ENCODE measurements at places on chromosomes 12 and 14.

DNA sequence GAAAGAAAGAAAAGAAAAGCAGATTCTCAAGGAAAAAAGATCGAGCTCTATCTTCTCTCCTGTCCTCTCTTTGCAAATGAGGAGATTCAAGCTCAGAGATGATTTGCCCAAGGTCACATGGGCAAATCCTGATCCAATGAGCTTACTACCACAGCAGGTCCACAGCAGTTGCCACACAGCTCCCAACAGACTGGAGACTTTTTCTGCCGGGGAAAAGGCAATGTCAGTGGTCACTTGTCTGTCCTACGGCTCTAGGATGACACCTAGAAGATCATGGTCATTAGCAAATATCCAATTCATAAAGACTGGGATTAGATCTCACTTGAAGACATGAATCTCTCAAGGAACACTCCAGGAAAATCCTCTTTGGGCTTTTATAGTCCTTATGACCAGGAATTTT is 58.8 kb downstream of the TTC7B start:
- DNase-seq: no peak

DNA sequence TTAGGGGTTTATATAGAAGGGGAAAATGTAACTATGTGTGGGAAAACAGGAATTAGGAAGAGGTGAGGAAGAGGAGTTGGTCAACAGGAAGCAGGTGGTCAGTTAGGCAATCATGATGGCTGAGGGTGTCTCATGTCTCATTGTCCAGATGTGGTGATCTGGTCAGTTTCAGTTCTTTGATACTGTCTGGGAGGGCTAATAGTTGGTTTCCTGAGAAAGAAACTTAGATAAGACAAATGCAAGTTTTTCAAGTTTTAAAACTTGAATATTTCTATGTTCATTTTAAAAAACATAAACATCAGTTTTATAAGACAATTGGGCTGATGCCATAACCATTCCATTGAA is 1121.8 kb upstream of the USP15 start:
- no peak for DNase-seq

DNA sequence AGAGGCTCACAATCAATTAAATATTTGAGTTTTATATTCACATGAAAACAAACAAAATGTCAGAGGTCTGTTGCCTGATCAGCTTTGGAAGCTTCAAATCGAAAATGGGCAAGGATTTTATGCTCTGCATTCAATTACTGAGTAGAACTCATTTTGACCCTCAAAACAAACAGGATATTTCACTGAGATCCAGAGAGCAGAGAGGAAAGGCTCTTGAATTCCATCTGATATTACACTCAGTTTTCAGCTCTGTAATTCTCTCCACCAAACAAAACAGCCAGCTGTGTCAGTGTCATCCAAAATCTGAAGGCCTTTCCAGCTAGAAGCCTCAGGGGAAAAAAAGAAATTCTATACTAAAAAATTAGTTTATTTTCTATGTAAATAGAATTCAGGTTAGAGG is 128.6 kb upstream of the FLRT2 start:
- no peak for DNase-seq

- no peak for DNase-seq
These were observed 124.0 kb downstream of the PDE3A start for GRCh38 chr12:20492251-20492760.

GRCh38 chr12:50625029-50625925 is 120.5 kb downstream of the DIP2B start:
- DNase-seq: no peak

DNA sequence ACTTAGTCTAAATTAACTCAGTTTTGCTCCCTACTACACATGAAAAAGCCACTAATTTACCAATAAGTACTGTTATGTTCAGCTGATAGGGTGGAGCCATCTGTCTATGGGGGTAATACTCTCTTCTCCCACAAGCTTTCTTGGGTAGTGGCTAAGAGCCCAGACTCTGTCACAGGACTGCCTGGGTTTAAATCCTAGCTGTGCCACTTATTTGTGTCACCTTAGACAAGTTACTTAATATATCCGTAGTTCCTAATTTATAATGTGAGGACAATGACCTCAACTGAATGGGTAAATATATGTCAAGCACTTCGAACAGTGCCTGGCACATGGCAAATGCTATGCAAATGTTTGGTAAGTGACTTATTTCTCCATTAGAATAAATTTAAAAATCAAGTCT is 185.6 kb downstream of the DACT1 start:
- no peak for DNase-seq

GRCh38 chr14:56102941-56103340 is 15.3 kb upstream of the PELI2 start:
- no peak for DNase-seq

DNA sequence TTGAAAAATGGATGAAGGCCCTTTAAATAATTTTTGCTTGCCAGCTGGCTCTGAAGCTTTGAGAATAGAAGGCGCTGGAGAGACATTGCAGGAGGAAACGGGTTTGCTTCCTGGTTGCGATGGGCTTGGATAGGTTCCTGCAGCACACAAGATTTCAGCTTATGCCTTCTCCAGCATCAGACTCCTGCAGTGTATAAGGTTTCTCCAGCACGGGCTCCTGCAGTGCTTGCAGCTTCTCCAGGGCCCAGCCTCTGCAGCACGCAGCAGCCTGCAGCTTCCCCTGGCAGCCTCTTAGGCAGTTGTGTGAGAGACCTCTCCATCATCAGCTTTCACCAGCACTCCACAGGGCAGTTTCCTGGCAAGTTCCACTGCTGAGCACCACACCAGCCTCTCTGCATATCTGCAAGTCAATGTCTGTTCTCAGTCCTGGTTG is 78.7 kb upstream of the ZDHHC17 start:
- DNase-seq: no peak

GRCh38 chr12:100393200-100393599 is 36.3 kb downstream of the SLC17A8 start:
- DNase-seq: no peak

DNA sequence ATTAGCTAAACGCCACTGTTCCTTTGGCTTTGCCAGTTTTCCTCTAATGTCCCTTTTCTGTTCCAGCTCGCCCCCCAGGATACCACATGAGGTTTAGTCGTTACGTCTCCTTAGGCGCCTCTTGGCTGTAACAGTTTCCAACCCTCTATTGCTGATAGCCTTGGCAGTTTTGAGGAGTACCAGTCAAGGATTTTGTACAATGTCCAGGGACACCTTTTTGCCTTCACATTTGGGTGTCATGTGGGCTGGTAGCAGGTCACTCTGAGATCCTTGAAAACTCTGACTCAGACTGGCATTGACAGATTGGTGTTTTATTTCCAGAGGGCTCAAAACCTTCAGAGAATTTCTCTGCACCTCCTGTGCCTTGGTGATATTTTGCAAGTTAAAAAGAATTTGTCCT is 14.1 kb downstream of the SH2B3 start:
- DNase-seq: no peak

DNA sequence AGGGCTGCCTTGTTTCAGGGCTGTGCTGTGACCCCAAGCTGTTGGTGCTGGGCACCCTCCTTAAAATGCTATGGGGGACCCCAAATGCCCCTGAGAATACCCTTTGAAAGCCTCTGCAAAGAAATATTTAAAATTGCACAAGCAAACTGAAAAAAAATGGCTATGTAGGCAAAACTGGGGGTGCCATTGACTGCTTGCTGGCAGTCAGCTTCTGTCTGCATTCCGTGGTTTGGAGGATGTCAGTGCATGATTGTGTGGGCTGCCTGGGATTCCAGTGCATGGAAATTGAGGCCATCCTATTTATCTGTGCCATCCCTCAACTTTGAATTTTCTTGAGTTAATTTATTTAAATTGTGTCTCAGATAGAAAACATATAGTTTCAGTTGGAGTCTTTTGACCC is 113.7 kb upstream of the RTL1 start:
- no peak for DNase-seq

DNA sequence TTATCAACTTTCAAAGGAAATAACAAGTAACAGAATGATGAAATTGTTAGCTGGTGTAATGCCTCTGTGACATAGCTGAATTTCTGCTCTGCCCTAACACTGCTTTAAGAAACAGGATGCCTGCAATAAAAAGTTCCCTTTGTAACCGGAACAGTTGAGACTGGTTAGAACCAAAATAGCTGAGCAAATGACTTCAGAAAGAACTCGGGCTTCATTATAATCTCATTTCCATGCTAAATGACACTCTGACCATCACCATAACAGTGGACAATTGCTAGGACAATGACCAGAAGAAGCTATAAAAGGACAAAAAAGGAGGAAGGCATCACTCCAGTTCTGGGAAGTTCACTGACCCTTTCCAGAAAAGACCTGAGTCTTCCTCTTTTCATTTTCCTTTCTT is 23.5 kb upstream of the PYGL start:
- DNase-seq: no peak

DNA sequence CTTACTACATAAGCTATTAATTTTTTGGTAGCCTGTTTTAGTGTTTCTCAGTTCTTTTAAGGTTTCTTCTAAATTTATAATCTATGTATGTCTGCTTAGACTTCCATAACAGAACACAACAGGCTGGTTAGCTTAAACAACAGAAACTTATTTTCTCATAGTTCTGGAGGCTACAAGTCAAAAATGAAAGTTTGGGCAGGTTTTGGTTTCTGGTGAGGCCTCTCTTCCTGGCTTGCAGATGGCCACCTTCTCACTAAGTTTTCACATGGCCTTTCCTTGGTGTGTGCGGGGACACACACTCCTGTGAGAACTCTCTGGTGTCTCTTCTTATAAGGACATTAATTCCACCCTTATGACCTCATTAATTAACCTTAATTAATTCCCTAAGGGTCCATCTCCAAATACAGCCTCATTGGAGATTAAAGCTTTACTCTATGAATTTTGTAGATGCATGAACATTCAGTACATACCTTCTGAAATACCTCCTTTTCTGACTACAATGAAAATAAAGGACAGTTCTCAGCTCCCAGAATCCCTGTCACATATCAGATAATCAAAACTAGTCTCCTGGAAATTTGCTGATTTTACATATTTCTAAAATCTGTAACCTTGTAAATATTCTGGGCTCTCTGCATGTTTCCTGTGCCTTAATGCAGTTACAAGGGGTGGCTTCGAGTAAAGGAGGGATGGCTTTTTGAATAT is 23.2 kb upstream of the BMAL2 start:
- no peak for DNase-seq

- DNase-seq: no peak
These were observed 6.9 kb downstream of the CFAP251 start for GRCh38 chr12:121925358-121925695.
